Fibroblast of skin of left quadriceps (primary cell): ENCODE measurements at places on chromosomes 1 and 21.

DNA sequence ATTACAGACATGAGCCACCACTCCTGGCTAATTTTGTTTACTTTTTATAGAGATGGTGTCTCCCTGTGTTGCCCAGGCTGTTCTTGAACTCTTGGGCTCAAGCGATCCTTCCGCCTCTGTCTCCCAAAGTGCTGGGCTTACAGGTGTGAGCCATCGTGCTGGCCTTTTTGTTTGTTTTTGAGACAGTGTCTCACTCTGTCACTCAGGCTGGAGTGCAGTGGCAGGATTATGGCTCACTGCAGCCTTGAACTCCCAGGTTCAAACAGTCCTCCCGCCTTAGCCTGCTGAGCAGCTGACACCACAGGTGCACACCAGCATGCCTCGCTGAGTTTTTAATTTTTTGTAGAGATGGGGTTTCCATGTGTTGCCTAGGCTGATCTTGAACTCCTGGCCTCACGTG is 49.1 kb downstream of the ADARB1 start:
- no peak for DNase-seq

- no peak for DNase-seq
These were observed 378.9 kb downstream of the HHAT start for GRCh38 chr1:210707300-210708240.

GRCh38 chr1:154996966-154997701 is 3.7 kb downstream of the LENEP start:
- DNase-seq = no peak

DNA sequence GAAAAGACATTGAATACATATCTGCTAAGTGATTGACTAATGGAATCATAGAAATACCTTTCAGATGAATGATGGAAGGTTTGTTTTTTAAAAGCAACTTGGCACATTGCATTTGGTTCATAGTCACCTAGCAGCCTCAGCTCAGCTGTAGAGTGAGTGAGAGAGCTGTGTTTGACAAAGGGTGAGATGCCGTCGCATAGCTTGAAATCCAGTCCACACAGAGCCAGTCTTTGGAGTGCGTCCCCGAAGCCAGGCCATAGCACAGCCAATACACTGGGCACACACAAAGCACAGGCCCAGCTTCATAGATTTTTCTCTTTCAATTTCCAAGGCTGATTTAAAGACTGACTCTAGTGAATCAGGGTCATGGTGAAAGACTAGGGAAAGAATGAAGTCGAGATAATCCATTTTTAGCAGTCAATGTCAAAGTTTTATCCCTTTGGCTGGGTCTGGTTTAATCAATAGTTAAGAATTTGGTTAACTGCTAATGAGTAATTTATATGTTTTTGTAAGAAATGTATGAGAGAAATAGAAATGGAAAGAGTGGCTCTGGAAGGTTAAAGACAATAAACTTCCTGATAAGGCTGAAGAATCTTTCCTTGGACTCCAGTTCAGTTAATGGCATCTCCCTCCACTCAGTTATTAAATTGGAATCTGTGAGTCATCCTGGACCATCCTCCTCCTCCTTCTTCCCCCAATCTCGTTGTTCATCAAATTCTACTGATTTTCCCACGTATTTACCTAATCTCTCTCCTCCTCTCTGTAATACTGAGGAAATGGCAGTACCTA is 101.2 kb upstream of the IRF2BP2 start:
- DNase-seq = no peak

DNA sequence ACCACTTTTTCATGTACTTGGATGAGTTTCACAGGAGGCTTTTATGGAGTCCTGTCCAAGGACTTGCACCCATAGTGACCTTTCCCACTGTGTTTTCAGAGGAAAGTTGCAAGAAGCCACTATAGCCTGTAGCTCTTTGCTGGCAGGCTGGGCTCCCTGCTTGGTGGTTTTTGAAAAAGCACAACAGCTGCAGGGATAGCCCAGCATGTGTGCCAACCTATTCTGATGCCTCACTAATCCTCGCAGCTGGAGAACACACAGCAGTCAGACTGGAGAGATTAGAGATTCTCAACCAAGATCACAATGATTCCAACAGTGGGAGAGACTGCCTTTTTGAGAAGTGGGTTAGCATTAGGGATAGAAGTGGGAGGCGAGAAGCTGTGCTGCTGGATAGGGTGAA is 24.1 kb upstream of the ARHGEF11 start:
- no peak for DNase-seq

DNA sequence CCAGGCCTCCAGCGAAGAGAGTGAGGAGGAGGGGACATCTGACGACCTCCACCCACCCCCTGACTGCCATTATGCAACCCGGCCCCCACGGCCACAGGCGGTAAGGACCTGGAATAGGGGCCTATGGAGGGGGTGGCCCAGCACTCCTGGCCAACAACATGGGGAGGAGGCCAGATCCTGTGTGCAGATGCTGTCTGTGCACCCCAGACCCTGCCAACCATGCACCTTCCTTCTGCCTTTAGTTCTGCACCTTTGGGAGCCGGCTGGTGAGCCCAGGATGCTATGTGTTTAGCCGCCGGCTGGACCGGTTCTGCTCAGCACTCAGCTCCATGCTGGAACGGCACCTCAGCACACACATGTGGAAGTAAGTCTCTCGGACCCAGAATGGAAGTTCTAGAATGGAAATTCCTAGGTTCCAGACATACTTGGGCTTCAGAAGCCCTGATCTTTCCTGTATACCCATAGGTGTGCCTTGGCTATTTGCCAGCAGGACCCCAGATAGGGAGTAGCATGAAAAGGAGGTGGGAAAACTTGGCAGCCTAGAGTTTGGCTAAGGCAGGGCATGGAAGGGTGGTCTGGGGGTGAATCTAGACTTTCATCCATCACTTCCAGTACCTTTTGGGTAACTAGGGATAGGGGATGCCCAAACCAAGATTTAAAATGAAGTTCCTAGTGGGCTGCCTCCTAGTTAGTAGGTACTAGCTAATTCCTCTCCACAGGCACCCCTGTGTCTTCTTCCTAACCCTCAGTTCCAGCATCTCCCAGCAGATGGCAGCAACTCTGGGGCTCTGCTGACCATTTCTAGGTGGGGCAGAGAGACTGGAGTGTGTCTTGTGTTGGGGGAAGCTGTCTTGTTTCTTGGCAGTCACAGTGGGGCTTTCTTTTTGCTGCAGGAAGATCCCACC is 3.6 kb upstream of the CYB561D1 start:
- peak; percentile 32 for DNase-seq

DNA sequence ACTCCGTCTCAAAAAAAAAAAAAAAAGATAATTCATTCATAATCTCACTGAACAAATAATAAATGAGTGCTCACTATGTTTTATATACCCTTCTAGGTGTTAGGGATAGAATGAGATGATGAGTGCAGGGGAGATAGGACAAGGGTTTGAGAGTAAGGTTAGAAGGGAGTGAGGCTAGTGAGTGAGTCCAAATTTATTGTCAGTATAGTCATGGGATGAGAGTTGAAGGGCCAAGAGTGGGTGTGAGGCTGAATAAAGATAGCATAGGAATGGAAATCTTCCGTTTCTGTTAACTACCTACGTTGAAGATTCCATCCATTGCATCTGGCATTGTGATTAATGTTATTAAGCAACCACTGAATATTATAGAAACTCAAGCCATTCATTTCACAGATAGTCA is 16.8 kb downstream of the GNAI3 start:
- DNase-seq = no peak

GRCh38 chr1:165060285-165060793 is 296.2 kb downstream of the LMX1A start:
- DNase-seq = no peak

GRCh38 chr1:152457071-152457470 is 43.0 kb upstream of the CRNN start:
- DNase-seq = no peak

DNA sequence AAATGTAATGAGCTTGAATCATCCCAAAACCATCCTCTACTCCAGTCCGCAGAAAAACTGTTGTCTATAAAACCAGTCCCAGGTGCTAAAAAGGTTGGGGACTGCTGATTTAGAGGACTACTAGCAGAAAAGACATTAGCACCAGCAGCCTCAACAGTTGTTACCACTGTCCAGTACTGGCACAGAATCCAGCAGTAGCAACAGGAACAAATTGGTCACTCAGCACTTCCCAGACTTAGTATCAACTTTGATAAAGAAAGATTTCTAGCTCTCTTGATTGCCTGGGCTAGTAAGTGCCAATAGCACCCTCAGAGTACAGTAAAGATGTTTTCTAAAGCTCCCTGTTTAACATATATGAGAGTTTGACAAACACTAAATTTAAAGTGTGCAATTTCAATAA is 127.9 kb downstream of the FAF1 start:
- DNase-seq = no peak

DNA sequence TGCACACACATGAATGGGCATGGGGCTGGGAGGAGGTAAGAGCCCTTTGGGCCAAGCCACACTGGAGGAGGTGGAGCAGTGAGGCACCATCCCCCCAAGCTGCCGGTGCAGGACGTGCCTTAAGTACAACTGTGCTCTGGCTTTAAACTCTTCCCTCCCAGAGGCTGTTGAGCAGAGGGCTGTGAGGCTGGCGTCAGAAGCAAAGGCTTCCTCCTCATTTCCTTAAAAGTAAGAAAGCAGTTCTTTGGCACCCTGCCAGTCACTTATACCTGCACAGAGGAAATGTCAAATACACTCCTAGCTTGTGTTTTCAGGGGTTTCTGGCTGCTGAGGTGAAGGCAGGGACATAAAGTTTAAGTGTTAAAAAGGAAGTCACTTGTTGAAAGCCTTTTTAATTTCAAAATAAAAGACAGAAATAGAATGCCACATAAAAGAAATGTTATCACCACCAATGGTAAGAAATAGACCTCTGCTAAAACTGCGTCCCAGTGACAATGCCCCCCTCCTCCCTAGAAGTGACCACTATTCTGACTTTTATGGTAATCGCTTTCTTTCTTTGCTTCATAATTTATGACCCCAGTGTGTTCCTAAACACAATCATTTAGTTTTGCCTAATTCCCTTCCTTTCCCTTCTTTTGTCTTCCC is 33.0 kb downstream of the LAMC2 start:
- DNase-seq = no peak

- no peak for DNase-seq
These were observed 46.6 kb upstream of the C1orf105 start for GRCh38 chr1:172373864-172374263.

DNA sequence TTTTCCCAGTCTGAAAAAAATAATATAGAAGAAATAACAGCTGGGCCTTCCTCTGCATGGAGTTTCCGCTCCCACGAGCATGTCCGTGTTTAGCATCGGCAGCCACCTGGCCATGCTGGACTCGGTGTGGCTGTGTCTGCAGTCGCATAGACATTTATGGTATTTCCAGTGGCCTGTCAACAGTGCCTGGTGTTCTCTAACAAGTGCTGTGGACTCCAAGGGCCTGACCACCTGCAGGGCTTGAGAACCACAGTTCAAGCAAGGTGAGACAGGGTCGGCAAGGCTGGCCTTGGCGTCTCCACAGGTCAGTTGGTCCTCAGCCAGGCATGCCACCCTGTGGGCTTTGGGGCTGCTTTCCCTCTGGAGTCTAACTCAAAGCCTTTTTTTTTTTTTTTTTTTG is 124.8 kb downstream of the PGBD5 start:
- DNase-seq = no peak

GRCh38 chr1:9069326-9070100 is at the start of gene SLC2A5:
Gene SLC2A5, minus strand, starts transcription at chr1:9069635. Its CDS starts 99 bp downstream, at chr1:9069536.
- no peak for DNase-seq

DNA sequence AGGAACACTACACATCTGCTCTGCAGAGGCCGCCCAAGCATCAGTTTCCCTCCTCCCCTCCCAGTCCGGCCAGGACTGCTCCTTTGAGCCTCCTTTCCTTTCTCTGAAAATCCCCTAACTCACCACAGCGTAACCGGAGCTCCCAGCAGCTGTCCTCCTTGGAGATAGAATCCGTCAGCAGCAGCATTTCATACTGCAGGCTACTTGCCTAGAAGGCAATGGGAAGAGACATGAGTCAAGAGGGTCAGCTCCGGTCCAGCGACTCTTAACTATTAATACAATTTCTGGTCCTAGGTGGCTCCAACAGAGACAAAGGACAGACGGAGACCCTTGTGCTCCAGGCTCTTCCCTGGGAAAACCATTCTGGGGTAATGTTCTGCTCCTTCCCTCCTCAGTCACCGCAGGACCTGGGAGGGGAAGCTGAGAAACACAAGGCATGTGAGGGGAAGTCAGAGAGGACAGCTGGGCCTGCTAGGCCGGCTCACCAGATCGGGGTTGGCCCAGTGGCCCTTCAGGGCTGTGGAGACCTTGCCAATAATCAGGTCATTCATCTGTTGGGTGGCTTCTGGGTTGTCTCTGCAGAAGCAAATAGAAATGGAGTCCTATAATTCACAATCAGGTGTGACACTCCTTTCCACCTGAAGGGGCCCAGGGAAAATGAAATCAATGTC is 99.7 kb downstream of the UBR4 start:
- no peak for DNase-seq

GRCh38 chr21:25638660-25639550 is at the start of gene JAM2:
Gene JAM2, plus strand, starts transcription at chr21:25639258. Its CDS starts 564 bp downstream, at chr21:25639822.
- peak; percentile 28 for DNase-seq

DNA sequence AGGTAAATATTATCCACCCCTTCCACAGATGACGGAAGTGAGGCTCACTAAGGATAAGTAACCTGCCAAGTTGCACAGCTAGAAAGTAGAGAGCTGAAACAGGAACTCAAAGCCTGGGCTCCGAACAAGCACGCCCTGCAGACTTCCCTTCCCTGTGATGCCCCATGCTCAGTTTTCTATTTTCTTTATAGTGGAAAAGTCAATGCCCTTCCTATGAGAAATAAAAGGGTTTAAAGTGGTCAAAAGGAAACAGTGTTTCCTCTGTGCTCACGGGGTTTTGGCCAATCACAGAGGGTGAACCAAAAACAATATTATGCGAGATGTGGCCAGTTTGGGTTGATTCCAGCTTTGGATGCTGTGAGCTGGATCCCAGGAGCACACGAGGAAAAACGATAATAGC is 44.5 kb downstream of the DDR2 start:
- DNase-seq = no peak

DNA sequence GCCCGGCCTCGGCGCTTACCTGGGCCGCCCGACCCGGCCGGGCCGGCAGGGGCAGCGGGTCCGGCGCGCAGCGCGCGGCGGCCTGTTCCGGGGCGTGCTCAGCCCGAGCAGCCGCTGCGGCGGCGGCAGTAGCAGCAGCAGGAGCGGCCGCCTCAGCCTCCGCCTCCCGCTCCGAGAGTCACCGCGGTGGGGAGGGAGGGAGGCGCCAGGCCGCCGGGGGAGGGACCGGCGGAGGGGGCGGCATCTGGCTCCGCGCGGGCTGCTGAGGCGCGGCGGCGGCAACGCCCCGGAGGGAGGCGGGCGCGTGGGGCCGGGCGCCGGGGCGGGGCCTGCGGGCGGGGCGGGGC is at the start of gene CTNNBIP1:
Gene CTNNBIP1 (minus strand): TSS at position 194 of the 347 bp plus-strand sequence. CDS start 38,205 bp downstream, outside the sequence.
- no peak for DNase-seq

DNA sequence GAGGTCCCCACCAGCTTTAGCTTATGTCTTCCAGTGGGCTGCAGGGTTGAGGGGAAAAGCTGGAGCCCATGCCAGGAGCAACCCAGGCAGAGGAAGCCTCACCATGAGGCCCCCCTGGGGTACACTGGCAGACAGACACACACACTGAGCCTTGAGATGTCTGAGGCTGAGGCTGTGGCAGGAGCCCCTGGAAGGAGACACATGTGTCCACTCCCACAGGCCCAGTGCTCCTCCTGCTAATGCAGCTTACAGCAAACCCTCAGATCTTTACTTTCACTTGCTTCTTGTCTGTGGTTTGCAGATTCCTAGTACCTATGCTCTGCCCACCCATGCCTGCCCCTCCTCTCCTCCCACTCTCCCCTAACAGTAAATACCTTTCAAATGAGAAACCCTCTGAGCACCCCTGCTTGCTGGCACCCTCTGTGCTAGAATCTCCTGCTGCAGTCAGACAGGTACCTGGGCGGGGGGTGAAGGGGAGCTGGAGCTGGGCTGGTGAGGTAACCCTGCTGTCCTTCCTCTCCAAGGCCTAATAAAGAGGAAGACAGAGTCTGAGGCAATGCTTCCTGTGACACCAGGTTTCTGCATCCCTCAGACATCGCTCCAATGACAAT is 63.4 kb upstream of the NEK2 start:
- DNase-seq = no peak

- no peak for DNase-seq
These were observed 101.3 kb upstream of the C1orf21 start for GRCh38 chr1:184285401-184286087.
